CD4-positive, alpha-beta T cell (primary cell): ENCODE measurements at places on chromosomes 16 and 17. TPM values are rescaled to one million over a fixed set of nuclear protein-coding genes. Genes with fewer than 3 reads are reported as not detected.

GRCh38 chr16:25063865-25064264, 47.7 kb upstream of the LCMT1 start:
- peaks cover 72% of the 10 kb centered on the region for H3K4me1 ChIP-seq
- H3K27ac ChIP-seq: peak overlapping the region; percentile 13
- no peak for DNase-seq
- H3K4me3 ChIP-seq: no peak overlapping the region

KRT15 gene
- not detected for total RNA-seq

DNA sequence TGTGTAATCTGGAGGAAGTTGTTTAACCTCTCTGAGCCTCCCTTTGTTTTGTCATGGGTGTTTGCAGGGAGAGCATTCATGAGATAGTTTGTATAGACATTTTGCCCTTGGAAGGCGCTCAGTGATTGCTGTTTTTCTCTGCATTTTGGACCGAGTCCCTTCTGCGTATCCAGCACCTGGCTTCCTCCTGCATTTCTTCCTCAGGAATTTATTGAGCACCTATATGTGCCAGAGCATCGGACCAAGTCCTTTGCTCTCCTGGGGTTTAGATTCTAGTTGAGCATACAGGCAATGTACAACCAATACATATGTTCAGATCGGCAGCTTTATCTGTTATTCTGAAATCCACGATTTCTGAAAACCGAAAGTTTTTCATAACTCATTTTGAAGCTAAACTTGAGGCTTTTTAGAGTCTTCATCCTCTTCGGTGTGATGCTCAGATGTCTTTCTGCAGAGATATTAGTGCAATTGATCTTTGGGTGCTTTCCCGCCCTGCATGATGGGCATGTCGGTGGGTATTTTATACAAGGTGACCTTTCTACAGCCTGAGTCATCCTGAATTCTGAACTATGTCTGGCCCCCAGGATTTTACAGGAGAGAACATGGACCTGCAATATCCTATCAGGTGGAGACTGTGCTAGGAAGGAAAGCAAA, 4.1 kb downstream of the IL4R start:
- H3K4me1 ChIP-seq: peaks cover 87% of the 10 kb centered on the region
- DNase-seq: no peak
- H3K36me3 ChIP-seq: peaks cover 3% of the 10 kb centered on the region
- H3K4me3 ChIP-seq: peak overlapping the region; percentile 91
- peak overlapping the region; percentile 28 for H3K27ac ChIP-seq

KRT20 gene
- total RNA-seq: not detected

TNFRSF17 gene
- not detected for total RNA-seq

GRCh38 chr17:80442323-80442659, 27.3 kb downstream of the ENDOV start:
- DNase-seq: no peak
- no peak overlapping the region for H3K27ac ChIP-seq
- H3K4me1 ChIP-seq: no peaks in the 10 kb centered on the region
- no peaks in the 10 kb centered on the region for H3K36me3 ChIP-seq
- H3K27me3 ChIP-seq: peaks cover 4% of the 10 kb centered on the region
